ENCODE measurements at places on chromosomes 13 and 19. TPM values are rescaled to one million over a fixed set of nuclear protein-coding genes. Genes with fewer than 3 reads are reported as not detected.

Gene DIRAS1
- not detected for total RNA-seq

Gene FBXL12
- total RNA-seq, result 30.5 TPM

Gene SIGLEC9
- total RNA-seq, result 1.6 TPM

Gene AKAP8
- total RNA-seq, result 59.4 TPM

Gene OLFM2
- 2.9 TPM for total RNA-seq

Gene F10
- total RNA-seq, result not detected

Gene CLEC11A
- 3.1 TPM for total RNA-seq

Gene FCAR
- total RNA-seq, result not detected

Gene PTGER1
- total RNA-seq, result 0.25 TPM

Gene TYROBP
- total RNA-seq, result not detected

Gene SPACA4
- not detected for total RNA-seq

Gene C13orf42
- not detected for total RNA-seq

Gene KLF16
- total RNA-seq, result 37.9 TPM

DNA sequence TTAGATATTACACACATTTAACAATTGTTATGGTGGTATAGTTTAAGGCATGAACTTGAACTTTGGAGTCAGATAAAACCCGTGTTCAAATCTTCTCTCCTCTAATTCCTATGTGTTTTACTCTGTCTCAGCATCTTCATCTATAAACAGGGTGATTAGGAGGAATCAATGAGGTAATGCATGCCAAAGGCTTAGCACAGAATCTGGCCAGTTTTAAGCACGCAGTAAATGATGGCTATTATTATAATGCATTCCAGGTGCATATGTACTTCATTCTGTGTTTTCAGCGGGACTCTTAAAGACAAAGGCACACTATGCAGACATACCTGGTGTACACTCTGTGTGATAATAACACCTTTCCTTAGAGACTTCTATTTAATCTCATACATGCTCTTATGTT lies 88.0 kb upstream of the FRY start:
- DNase-seq, result no peak

- DNase-seq, result no peak
Measured at GRCh38 chr19:28489776-28490175, 723.2 kb downstream of the UQCRFS1 start.

GRCh38 chr13:33554919-33555791 lies 262.8 kb upstream of the RFC3 start:
- no peak for DNase-seq

DNA sequence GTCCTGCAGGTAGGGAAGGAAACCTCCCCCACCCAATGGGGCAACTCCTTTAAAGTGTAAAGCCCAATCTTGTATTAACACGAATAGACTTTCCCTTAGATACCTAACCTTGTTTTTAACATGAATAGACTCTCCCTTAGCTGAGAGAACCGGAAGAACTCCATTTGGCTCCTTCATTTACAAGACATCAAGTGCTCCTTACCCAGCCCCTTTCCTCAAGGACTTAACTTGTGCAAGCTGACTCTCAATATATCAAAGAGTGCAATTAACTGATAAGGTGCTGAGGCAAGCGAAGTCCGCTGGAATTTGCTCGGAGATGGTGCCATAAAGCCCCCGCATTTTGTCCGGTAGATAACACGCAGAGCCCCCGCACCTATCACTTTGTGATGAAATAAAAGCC lies 9.9 kb upstream of the ZNF90 start:
- no peak for DNase-seq

DNA sequence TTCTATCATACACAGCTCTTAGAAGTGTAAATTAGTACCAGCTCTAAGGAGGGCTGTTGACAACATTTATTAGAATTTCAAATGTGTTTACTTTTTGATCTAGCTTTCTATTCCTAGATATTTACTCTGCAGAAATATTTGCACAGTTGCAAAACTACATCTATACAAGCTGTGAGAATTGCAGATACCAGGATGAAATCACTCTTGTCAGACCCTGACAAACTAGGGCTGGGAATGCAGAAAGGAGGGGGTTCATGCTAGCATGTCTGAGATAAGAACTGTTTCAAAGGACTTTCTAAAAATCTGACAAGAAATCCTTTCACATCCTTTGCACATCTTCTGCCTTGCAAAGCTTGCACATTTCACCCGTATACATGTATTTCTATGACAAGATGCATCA lies 11.8 kb upstream of the PABPC3 start:
- DNase-seq, result no peak

DNA sequence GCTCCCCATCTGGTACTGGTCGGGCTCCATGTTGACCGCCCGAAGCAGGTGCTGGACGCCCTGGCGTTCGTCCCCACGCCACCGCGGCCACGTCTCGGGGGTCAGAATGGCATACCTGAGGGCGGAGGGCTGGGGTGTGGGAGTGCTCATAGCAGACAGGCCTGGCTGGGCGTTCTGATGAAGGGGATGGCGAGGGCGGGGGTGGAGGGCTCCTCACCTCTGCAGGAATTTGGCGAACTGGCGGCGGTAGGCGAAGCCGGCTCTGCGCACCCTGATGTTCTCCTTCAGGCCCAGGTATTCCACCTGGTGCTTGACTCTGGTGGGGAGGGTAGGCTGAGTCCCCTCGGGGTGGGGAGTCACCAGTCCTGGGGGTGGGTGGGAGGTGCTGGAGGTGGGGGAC lies 22.3 kb upstream of the ZNF414 start:
- no peak for DNase-seq

DNA sequence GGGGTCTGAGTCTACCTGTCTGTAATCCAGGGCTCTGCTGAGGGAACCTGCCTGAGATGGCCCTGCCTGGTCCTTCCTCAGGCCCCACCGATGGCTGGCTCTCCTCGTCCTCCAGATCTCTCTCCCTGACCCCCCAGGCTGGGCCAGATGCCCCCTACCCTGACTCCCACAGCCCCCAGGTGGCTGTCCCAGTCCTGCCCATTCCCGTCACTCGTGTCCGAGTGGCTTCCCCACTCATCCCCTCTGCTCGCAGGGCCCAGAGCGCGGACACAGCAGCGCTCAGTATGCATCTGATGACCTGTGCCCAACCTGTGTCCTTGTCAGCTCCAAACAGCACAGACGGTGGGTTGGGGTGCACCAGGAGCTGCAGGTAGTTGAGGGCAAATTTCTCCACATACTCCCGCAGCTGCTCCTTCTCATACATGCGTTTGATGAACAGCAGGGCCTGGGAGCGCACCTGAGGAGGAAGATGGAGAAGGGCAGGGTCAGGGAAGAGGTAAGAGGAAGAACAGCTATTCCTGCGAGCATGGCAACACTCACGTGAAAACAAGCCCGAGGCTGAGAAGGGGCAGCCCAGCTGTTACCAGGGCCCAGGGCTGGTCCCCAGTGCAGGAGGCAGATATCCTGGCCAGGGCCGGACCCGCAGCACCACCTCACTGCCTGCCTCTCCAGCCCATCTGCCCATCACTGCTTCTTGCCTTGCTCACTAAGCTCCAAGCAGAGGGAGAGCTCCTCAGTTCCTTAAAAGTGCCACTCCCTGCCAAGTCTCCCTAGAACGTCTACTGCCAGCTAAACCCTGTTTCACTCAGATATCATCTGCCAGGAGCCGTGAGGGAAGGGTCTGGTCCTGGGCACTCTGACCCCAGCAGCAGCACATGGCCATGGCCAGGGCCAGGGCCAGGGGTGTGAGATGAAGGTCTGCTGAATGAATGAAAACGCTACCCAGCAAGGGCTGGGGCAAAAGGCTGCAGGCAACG lies 11.1 kb upstream of the RSPH6A start:
- DNase-seq, result no peak

GRCh38 chr19:42081584-42082203 lies 5.7 kb downstream of the ZNF574 start:
- no peak for DNase-seq

GRCh38 chr19:21468791-21469190 lies 36.6 kb upstream of the ZNF429 start:
- DNase-seq, result no peak

DNA sequence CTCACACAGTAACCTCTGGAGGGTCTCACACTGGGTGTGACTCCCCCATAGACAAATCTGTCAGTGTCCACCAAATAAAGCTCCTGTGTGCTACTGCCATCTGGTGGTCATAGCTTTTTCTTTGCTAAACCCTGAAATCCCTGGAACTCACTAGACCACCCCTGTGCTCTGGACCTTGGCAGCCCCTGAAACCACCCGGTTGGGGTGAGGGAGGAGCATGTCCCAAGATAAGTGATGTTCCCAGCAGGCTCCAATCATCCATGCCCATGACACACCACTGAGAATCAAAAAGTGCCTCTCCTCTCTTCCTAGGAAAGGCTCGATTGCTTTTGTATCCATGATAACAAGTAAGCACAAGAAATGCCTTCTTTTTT lies 6.5 kb upstream of the HSD17B14 start:
- peak; percentile 37 for DNase-seq

GRCh38 chr13:61927648-61928047 lies 512.0 kb upstream of the PCDH20 start:
- no peak for DNase-seq

GRCh38 chr13:24224232-24224680 lies 63.7 kb downstream of the SPATA13 start:
- no peak for DNase-seq

GRCh38 chr19:51690454-51691073 lies 2.6 kb upstream of the SPACA6 start:
- peak; percentile 70 for DNase-seq

GRCh38 chr19:48568345-48568886 lies 16.4 kb downstream of the SULT2B1 start:
- no peak for DNase-seq

- no peak for DNase-seq
Measured at GRCh38 chr13:97432232-97432916, 1.6 kb upstream of the RAP2A start.

DNA sequence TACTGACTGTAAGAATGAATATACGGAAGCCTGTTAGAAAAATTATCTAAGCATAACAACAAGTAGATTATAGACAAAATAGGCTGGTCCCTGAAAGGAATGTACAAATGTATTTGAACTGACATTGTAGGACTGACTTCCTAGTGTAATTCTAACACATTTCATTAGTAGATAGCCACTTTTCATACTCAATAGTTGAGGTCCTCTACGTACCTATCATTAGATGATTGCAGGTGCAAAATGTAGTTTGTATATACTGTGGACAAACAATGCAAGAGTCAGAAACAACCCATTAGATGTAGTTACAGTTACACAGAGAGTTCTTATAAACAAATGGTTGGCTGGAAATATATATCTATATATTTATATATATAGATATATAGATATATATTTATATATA lies 402.3 kb upstream of the SLITRK6 start:
- DNase-seq, result no peak

DNA sequence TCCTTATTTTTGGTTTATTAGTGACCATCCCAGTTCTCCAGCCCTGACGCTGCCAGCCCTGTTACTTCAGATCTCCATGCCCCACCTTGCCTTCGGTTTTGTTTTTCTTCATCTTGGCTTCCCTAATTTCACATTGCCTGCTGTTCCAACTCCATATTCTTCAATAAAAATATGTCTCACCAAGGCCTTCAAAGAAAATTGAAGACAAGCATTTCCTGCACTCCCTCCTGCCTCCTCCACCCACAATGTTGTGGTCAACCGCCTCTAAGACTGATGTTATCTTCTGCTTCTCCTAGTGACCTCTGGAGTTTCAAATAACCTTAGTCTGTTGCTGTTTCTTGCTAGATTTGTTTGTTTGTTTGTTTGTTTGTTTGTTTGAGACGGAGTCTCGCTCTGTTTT lies 14.6 kb downstream of the PLD3 start:
- DNase-seq, result no peak

DNA sequence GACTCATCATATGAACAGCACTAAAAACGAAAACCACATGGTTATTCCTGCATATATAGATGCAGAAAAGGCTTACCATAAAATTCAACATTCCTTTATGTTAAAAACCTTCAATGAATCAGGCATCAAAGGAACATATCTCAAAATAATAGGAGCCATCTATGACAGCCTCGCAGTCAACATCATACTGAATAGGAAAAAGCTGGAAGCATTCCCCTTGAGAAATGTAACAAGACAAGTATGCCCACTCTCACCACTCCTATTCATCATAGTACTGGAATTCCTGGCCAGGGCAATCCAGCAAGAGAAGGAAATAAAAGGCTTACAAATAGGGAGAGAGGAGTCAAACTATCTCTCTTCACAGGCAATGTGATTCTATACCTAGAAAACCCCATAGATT lies 179.6 kb upstream of the HTR2A start:
- no peak for DNase-seq

DNA sequence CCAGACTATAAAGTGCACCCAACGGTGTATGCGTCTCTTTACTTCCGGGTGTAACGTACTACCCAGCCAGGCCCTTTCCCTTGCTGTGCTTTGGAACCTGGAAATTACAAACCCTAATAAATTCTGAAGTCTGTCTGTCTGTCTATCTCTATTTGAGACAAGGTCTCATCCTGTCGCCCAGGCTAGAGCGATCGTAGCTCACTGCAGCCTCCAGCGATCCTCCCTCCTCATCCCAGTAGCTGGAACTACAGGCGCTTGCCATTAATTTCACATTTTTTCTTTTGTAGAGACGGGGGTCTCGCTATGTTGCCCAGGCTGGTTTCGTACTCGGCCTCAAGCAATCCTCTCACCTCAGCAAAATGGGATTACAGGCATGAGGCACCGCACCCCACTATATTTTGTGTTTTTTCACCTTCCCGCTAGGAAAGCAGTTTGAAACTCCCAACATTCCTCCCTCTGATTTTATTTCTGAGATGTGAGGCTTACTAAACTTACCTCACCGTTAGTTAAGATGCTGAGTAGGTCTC lies 469 bp upstream of the RNF6 start:
- no peak for DNase-seq

- no peak for DNase-seq
Measured at GRCh38 chr19:35002037-35002535, 2.0 kb downstream of the GRAMD1A start.

DNA sequence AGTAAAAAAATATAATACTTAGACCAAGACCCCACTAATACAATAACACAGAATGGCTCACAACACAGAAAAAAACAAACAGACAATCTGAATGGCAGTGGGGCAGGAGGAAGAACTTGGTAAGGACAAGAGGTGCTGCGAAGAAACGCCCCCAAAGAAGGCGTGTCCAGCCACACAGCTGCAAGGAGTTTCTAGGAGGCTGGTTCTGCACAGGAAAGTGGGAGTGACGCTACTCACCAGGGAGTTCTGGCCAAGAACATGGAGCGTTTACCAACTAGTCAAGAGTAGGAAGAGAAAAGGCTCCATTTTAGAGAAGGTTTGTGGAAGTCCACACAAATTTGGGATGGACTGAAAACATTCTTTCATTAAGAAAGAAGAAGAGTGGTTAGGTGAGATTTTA lies 95.3 kb upstream of the SLC15A1 start:
- no peak for DNase-seq

GRCh38 chr13:95267662-95268342 lies 33.4 kb downstream of the ABCC4 start:
- DNase-seq, result no peak

Measured in activated naive CD8-positive, alpha-beta T cell treated with anti-CD3 and anti-CD28 coated beads for 36 hours (primary cell).